ENCODE measurements at places on chromosomes 2 and 18.

DNA sequence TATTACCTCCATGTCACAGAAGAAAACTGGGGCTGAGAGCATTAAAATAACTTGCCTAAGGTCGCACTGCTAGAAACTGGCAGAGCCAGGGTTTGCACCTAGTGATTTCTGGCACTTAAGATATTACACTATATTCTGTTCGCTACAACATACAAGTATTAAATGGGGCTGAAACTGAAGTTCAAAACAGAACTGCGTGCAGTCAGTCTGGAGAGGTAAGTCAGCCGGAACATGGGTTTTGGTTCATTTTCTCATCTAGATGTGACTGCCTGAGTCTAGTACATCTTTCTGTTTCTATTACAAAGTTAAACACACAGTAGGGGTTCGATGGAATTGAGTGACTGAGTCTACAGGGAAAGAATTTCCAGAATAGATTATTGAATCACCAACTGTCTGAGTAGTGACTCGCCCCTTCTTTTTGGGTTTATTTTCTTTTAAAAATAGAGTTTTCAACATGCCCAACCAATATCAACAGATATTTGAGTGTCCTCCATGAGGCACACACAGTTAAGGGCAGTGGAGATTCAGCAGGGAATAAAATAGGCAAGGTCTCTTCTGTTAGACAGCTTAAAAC is 150.8 kb downstream of the RNF152 start:
- no peak for DNase-seq

DNA sequence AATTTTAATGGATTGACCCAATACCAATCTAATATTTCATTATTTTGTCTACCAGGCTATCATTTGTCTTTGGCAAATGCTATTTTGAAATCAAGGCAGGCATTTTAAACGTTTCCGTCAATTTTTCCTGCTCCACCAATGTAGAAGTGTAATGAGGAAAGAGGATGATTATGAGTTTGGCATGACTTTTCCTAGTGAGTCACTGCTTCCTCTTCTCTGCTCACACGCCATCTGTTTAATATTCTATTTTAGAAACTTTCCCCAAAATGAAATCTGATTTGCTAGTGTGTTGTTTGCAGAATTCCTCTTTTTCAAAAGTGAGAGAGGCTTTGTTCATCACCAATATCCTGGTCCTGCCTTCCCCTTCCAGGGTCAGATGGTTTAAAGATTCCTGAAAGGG is 42.5 kb upstream of the PID1 start:
- DNase-seq: no peak

GRCh38 chr2:159091976-159092375 is 123.5 kb downstream of the TANC1 start:
- DNase-seq: no peak

GRCh38 chr2:166337932-166338331 is 37.8 kb downstream of the SCN9A start:
- no peak for DNase-seq

GRCh38 chr2:152542995-152543481 is 174.2 kb downstream of the PRPF40A start:
- DNase-seq: peak; percentile 46

DNA sequence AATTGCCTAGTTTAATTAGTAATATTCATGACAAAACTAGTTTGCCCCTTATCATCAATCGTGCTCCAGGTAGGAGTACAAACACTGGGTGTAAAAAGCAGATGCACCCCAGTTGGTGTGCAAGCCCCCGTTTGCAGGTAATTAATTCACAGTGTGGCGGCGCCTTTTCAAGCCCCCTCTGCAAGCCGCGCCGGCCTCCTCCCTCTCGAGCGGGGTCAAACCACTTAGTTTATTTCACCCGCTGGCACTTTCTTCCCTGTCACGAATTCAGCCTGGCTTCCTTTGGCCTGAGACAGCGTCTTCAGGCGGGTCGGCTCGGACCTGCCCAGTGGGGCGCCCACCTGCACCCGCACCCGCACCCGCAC is 64.7 kb upstream of the MAPRE2 start:
- DNase-seq: no peak

DNA sequence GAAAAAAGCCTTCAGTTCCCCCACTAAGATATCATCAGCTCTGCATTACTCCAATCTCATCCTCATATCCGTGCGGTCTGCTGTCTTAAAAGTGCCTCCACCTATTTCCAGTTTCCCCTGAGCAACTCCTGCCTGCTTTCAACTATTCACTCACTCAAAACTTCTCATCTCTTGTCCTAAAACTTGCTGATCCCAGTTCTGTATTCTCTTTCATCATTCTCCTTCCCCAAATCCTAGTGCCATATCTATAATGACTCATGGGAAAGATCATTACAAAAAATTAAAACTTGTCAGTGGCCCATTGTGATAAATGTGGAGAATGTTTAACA is 20.0 kb downstream of the ACVR1 start:
- DNase-seq: no peak

DNA sequence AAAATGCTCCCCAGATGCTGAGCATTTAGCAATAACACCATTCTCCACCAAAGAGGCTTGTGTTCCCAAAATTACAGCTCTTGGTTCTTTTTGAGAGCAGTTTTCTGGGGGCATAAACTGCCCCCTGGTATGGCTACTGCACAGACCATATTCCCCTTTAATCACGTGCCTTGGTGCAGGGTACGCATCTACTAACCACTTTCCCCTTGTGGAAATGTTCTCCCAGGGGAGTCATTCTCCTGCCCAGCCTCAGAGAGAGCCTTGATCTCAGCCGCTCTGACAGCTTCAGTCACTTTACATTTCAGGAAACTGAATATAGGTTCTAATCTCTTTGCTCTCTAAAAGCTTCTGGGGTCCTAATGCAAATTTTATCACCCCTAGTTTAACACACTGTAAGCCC is 44.7 kb upstream of the EML6 start:
- DNase-seq: no peak

DNA sequence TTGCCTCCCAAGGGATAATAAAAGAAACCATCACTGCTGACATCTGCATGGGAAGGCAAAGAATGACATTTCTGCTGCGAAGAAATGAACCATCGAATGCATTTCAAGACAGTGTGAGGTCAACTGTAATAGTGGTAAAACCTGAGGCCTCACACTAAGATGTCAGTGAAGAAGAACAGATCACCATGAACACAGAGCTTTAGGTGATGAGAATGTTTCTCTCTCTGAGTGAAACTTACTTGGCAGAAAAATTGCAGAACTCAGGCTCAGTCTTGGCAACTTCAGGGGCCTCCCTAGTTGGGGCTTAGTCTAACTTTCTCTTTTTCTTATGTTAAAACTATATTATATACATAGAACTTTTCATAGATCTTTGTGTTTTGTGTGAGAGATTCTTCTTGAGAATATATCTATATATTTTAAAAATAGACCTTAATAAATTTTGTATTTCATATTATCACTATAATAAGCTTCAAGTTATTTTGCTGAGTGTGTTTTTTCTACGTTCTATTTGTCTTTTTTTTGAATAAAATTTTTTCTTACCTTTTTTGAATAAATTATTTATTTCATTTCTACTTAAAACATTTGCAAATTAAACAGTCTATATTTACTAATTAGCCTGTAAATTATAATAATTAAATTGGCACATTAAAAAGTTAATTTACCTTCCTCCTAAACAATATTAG is 427.5 kb upstream of the TRIB2 start:
- DNase-seq: no peak

- DNase-seq: no peak
Observed at GRCh38 chr2:205187731-205188130, 494.6 kb upstream of the NRP2 start.
